ENCODE measurements at places on chromosomes 1 and 21.
A peak's percentile ranks its signal among the peaks of the same experiment; 100 is the strongest.

DNA sequence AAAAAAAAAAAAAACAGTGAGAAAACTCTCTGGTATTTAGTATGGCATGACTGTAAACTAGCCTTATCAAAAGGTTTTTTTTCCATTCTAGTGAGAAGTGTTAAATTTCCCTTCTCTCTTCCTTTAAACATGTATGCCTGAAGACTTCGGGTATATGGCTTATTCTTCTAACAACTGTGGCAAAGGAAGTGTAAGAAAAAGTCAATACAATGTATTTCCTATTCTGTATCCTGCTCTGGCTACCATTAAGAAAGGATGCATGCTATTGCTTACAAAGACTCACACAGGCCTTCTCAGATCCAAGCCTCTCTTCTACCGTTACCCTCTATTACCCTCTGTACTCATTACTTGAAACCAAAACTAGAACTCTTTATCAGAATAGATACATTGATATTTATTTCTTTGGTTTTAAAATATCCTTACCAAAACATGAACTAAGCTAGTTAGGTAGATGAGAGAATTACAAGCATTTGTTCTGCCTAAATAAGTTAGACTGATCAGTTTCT lies 8.4 kb downstream of the CEPT1 start:
- no peak for DNase-seq

DNA sequence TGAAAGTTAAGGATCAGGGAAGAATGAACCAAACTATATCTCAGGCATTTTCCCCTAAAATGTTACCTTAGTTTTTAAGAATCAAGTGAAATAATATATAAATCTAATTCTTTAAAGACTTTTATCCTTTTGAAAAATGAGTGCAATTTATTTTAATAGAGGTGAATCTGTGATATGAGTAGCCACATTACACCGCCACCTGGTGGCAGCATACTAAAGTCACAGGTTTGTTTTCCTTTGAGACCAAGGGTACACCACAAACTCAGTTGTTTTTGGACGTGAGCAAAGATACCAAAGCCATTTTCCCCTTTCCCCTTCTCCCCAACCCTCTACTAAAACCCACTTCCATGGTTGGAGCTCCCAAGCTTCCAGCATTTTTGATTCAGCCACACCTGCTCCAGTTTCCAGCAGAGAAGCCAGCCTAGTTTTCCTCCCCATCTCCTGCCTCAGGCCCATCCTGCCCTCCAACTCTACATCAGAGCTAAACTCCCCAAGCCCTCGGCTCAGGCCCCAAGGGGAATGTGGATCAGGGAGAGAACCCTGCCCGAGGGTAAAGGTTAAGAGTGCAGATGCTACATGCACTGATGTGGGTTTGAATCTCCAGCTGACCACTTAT lies 22.9 kb upstream of the LDLRAP1 start:
- peak; percentile 77 for DNase-seq

- no peak for DNase-seq
Measured at GRCh38 chr1:204503122-204503912, 8.7 kb upstream of the PIK3C2B start.

DNA sequence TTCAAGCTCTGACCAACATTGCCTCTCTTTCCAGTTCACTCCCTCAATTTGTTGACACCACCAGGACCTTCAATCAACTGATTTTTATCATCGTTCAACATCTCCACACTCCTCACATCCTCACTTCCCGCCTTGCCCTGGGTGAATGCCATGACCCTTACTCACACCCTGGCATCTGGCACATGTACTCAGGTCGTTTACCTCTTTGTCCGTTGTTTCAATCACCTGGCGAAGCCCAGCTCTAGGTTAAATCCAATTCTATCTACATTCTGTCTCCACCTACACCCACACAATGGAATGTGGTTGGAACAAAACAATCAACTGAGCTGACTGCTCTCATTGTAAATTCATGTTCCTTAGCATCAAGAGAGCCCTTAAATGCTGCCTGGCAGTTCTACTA lies 24.2 kb upstream of the TBX15 start:
- no peak for DNase-seq

DNA sequence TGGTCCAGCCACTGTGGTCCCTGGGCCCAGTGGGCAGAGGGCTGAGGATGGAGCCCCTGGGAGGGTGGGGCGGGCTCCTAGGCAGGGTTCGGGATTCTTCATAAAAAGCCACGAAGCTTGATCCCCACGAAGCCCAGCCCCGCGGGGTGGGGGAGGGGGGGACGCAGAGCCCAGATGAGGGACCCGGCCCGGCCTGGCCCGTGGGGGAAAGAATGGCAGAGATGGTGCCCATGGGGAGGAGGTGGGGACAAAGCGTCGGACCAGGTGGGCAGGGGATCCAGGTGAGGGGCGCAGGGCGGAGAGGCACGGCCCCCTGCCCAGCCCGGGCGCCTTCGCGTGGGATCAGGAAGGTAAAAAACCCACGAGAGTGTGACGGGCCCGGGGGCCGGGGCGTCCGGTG lies 6.0 kb upstream of the SMIM12 start:
- DNase-seq = no peak

DNA sequence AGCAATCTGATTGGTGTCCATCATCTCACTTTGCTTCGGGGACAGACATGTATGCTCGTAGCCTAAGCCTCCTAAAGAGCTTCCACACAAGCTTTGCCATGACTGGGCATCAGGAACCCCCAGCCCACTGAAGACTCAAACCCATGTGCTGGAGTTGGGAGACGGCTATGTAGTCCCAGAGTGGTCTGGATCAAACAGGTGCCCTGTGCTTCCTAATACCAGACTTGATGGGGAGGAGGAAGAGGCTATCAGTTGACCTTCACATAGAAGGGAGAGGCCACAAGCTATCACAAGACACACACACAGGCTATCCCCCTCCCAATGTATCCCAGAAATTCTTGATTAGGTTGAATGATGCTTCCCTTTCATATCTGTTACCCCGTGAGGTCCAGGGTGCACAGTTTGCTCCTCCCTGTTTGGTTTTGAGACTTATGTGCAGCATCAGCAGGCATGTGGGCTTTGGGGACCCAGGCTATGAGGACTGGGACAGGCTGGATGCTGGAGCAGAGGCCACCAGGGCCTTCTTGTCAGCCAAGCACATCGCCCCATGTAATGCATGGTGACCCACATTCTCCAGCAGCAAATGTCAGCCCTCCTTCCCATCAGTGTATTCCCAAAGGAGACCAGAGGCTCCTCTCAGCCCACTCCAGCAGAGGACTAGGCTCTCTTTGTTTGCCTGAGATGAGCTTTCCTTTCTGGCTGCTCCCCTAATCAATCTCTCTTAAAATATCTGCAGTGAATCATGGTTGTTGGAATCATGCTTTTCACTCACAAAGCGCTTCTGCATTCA lies 159.8 kb downstream of the GRIK3 start:
- DNase-seq = no peak

GRCh38 chr1:201076092-201076491 lies 36.1 kb downstream of the CACNA1S start:
- DNase-seq = no peak

GRCh38 chr1:32622806-32623681 lies 27.3 kb downstream of the ZBTB8OS start:
- DNase-seq = no peak

DNA sequence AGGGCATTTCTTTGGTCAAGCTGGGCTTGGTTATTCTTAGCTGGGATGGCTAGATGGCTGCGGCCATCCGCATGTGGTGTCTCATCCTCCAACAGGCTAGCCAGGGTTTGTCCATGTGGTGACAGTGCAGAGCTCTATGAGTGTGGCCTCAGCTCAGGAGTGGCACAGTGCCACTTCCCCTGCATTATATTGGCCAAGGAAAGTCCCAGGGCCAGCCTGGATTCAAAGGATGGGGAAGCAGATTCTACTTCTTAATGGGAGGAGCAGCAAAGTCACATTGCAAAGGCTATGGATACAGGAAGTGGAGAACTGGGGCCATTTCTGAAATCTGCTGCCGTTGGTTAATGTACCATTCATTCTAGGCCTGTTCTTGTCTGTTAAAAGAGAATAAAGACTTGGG lies 34.4 kb downstream of the STUM start:
- no peak for DNase-seq

DNA sequence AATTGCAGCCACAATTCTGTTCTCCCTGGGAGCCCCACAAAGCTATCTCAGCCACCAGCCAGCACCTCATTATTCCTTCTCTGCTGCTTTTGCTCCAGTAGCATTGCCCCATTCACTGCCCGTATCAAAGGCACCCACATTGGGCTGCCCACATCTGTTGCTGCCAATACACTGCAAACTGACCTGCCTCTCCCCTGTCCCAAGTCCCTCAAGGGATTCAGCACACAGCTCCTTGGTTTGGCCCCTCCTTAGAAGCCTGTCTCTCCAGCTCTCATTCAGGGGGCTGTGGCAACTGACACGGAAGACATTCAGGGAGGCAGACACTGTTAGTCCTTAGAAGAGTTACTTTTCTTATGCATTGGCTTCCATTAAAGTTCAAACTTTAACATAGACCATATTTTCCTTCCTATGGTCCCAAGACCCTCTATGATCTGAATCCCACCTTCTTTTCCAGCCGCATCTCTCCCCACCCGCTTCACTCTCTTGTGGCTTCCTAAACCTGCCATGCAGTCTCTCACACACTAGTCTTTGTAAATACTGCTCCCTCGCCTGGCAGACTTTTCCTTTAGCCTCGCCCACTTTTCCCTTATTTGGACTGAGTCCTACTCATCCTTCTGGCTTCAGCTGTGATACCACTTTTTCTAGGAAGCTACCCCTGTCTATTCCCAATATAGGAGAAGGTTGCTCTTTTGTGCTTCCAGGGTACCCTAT lies 19.3 kb upstream of the KLHDC8A start:
- DNase-seq = no peak

DNA sequence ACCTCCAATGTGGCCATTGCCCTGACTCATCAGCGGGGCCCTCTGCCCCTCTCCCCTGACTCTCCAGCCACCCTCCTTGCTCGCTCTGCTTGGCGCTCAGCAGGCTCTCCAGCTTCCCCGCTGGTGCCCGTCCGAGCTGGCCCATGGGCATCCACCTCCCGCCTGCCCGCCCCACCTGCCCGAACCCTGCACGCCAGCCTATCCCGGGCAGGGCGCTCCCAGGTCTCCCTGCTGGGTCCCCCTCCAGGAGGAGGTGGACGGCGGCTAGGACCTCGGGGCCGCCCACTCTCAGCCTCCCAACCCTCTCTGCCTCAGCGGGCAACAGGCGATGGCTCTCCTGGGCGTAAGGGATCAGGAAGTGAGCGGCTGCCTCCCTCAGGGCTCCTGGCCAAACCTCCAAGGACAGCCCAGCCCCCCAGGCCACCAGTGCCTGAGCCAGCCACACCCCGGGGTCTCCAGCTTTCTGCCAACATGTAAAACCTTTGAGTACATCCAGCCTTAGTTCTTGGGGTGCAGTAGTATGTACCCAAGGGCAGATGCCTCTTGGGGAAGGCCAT lies 10.8 kb downstream of the HCN3 start:
- no peak for DNase-seq

- DNase-seq = no peak
Measured at GRCh38 chr1:115337276-115337632, 795 bp downstream of the NGF start.

DNA sequence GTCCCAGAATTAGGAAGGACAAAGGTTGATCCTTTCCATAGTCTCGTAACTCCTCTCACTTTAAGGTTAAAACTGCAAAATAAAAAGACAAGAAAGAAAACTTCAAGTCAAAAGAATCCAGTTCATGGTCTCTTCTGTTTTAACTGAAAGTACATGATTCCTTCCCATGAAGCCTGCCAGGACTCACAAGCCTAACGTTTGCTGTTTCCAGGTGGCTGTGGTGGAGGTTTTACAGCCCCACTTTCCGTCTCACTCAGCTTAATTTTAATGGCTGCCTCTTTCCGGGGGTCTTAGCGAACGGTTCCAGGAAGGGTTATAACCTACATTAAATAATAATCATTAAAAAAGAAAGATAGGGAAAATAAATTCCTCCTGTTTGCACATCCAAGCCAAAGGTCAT lies 136.8 kb upstream of the SPAG17 start:
- DNase-seq = no peak

DNA sequence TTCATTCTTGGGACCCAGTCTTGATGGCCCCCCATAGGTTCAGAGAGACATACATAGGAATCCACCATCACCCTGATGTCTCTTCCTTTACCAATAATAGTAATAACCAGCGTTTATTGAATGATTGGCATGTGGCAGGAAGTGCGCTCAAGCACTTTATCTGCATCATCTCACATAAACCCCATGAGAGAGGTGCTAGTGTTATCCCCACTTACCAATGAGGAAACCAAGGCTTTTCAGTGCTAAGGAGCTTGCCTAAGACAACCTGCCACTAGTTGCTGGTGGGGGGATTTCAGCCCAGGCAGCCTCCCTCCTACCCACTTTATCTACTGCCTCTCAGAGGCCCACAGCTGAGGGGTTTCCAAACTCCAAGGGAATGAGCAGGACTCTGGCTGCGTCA lies 7.7 kb downstream of the LGR6 start:
- DNase-seq = no peak

- DNase-seq = no peak
Measured at GRCh38 chr1:32066489-32066873, 6.3 kb upstream of the TMEM39B start.

Data from activated CD4-positive, alpha-beta T cell treated with anti-CD3 and anti-CD28 coated beads for 4 hours (primary cell).